ENCODE measurements at places on chromosomes 7 and 10. TPM values are rescaled to one million over a fixed set of nuclear protein-coding genes. Genes with fewer than 3 reads are reported as not detected.

DNA sequence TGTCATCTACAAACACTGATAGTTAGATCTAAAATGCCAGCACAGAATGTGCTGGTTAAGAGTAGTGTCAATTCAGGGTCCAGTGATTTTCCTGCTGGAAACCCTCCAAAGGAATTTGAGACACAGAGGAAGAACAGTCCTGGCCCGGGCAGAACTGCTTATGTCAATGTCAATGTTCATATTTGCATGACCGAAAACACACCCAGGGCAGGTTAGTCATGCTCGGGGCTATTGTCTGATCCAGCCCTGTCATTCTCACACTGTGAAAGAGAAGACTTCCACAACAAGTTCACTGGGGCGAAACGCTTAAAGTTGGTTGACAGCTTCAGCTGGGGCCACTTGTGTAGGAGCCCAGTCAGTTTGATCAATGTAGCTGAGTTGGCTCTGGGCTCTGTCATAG lies 139.3 kb downstream of the C1GALT1 start:
- no peaks in the 10 kb centered on the region for H3K36me3 ChIP-seq
- H3K4me1 ChIP-seq: no peaks in the 10 kb centered on the region
- no peak overlapping the region for H3K27ac ChIP-seq
- H3K27me3 ChIP-seq: no peaks in the 10 kb centered on the region

- H3K36me3 ChIP-seq: no peaks in the 10 kb centered on the region
- H3K4me1 ChIP-seq: peaks cover 72% of the 10 kb centered on the region
- DNase-seq: peak; percentile 93
Observed at GRCh38 chr7:47580175-47580706, 1.7 kb downstream of the TNS3 start.

- DNase-seq: no peak
- no peak overlapping the region for H3K4me3 ChIP-seq
- H3K27ac ChIP-seq: no peak overlapping the region
- no peaks in the 10 kb centered on the region for H3K36me3 ChIP-seq
- no peaks in the 10 kb centered on the region for H3K4me1 ChIP-seq
Observed at GRCh38 chr7:124785994-124786393, 20.4 kb upstream of the GPR37 start.

GRCh38 chr7:98315318-98315993 lies 34.0 kb downstream of the BRI3 start:
- H3K4me3 ChIP-seq: no peak overlapping the region
- no peak overlapping the region for H3K27ac ChIP-seq
- H3K36me3 ChIP-seq: no peaks in the 10 kb centered on the region
- no peaks in the 10 kb centered on the region for H3K4me1 ChIP-seq
- no peaks in the 10 kb centered on the region for H3K27me3 ChIP-seq

- H3K36me3 ChIP-seq: peaks cover 5% of the 10 kb centered on the region
- no peaks in the 10 kb centered on the region for H3K27me3 ChIP-seq
- peak; percentile 59 for DNase-seq
- peak overlapping the region; percentile 71 for H3K27ac ChIP-seq
- H3K4me1 ChIP-seq: peaks cover 42% of the 10 kb centered on the region
Observed at GRCh38 chr7:127594490-127594889, 954 bp downstream of the FSCN3 start.

NUPR2 gene
- total RNA-seq: not detected

LDB1 gene
- total RNA-seq: 24.4 TPM

CYP3A7 gene
- total RNA-seq: 1.3 TPM
